Suppressor macrophage treated with lipopolysaccharide for 4 hours (primary cell): ENCODE measurements at places on chromosomes 7 and 10.

DNA sequence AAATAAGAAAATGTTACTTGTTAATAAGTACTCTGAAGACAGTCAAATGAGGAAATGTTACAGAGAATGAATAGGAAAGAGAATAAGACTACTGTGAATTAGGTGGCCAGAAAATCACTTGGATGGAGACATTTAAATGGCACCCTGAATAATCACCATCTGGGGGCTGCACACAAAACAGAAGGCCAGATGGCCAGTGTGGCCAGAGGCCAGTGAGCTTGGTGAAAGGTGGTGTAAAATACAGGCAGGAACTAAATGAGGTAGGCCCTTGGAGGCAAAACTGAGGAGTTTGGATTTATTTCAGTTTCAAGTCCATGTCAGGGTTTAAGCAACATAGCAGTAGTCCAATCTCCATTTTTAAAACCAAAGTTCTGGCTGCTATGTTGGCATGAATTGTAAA lies 126.7 kb downstream of the TSPAN12 start:
- no peak for DNase-seq

GRCh38 chr7:151110941-151111645 lies 24.8 kb downstream of the AGAP3 start:
- peak; percentile 83 for DNase-seq

- DNase-seq = peak; percentile 27
Observed at GRCh38 chr7:111104710-111105109, 13.8 kb downstream of the LRRN3 start.

DNA sequence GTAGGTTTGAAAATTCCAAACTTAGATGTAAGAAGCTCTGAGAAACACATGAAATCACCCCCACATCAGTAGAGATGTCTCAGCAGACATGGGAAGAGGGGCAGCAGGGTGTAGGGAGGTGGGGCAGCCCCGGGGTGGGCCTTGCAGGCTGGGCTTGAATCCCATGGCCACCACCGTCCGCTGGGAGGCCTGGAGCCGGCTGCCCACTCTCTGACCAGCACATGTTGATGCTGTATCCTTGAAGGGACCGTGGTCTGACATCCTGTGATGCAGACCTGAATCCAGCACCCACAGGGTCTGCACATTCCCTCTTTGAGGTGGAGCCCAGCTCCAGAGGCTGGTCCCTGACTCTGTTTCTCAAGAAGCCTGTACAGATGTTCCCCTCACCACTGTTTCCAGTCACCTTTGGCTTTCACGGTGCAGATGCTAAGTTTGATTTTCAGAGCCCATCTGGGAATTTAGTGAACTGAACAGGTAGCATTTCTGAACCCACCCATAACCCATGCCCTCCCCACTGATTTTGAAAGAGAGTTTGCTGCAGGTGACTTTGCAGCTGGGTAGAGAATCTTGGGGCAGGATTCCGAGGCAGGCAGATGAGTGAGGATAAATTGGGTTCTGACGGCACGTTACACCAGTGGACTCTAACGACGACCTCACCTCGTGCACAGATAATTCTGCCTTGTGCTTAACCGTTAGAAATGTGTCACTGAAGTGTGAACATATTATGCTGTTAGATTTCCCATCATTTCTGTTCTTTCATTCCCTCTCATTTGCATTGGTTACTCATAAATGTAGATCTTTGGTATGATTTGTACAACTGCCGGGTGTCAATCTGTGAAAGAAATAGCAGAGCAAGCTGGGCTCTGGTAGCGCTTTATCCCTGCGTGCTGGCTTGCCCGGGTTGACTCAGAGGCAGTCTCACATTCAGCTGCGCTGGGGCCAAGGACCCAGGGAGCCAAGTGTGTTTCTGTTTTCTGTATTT lies 45.7 kb downstream of the IKZF1 start:
- DNase-seq = peak; percentile 44

DNA sequence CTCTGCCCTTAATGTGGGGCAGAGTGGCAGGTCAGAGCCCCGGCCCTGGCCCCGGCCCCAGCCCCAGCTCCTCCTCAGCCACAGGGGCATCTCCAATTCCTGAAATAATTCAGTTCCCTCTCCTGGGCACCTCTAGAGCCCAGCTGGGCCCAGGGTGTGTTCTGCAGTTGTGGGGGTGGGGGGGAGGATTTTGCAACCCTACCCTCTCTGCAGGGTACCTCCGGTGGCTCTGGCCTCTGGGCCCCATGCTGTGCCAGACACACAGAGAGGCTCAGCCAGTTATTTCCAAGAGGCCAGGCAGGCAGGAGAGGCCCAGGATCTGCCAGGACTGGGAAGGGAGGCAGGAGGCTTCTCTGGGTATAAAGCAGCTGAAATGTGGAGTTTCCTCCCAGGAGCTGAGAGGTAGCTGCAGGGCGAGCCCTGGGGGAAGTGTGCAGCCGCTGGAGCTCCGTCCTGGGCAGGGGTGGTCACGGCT lies 47.9 kb downstream of the PWWP2B start:
- no peak for DNase-seq

DNA sequence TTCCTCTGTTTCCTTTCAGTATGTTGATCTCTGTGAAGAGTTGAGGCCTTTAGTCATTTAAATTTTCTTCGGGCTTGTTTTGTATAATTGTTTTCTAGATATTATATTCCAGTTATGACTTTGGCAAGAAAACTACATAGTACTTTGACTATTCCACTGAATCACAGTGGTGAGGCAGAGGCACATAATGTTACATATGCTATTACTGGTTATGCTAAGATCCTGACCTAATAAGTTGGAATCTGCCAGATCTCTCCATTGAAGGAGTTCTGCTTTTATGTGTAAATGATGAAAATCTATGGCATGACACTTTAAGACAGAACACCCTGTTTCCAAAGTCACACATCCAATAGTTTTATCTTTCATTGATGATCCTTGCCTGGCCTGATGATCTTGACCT lies 83.7 kb downstream of the CYP2C19 start:
- DNase-seq = no peak

- DNase-seq = no peak
Observed at GRCh38 chr7:18755793-18756192, 260.2 kb downstream of the HDAC9 start.

- no peak for DNase-seq
Observed at GRCh38 chr7:157702311-157703023, 365.7 kb downstream of the DNAJB6 start.

GRCh38 chr10:97903128-97904017 lies 53.7 kb downstream of the GOLGA7B start:
- DNase-seq = no peak

DNA sequence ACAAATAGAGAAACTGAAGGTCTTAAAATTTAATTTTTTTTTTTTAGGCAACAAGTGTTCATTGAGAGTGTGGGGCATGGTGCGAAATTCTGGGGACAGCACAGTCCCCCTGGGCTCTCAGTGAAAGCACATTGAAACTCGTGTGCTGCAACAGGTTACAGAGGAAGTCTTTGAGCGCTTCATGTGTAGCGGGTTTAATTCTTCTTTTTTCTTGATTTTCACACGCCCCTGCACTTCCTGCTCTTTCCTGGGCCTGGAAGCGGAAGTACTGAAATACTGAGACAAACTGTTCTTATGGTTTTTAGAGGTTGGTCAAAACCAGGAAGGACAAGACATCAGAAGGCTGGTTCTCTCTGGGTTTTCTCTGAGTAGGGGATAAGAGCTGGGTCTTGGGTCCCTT lies 203.5 kb downstream of the PTEN start:
- DNase-seq = peak; percentile 88

GRCh38 chr7:75809396-75809795 lies 4.2 kb downstream of the CCL24 start:
- DNase-seq = no peak

GRCh38 chr10:105017116-105017515 lies 376.0 kb downstream of the SORCS3 start:
- no peak for DNase-seq

DNA sequence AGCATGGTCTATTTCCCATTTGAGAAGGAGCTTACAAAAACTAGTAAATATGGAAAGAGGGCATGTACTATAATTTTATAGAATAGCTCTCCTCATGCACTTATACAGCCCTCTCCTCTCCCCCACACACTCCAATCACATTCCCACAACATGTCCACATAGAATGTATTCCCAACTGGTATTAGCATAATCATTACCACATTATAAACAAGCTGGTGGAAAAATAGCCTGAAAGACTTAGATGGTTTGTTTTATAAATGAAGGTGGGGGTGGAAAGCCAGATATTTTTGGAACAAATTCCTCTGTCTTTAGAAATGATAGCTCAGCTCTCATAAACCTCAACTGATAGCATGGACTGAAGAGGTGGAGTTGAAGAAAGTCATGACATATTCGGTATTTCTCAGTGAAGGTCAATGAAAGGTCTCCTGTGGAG lies 410.1 kb downstream of the SUGCT start:
- no peak for DNase-seq

- no peak for DNase-seq
Observed at GRCh38 chr10:70163448-70163847, 6.9 kb downstream of the SAR1A start.

DNA sequence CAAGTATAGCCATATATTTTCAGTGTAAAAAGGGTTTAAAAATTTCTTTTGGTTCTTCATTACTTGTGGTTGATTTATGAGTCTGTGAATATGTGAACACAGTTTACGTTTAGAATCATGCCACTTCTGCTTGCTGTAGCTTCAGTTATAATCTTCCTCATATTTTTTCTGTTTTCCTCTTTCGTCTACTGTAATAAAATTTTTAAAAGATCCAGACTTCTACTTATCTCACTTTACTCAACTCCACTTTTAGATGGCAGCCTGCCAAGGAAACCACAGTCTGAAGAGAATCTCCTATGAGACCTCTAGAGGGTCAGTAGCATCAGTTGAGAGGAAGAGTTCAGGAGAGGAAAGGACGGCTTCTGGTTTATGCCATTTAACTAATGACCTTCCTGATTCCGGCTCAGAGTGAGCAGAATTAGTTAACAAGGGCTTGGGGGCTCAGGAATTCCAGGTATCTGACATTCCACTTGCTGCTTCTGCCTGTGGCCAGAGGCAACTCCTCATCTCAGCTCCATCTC lies 21.4 kb downstream of the CREB5 start:
- DNase-seq = peak; percentile 21

DNA sequence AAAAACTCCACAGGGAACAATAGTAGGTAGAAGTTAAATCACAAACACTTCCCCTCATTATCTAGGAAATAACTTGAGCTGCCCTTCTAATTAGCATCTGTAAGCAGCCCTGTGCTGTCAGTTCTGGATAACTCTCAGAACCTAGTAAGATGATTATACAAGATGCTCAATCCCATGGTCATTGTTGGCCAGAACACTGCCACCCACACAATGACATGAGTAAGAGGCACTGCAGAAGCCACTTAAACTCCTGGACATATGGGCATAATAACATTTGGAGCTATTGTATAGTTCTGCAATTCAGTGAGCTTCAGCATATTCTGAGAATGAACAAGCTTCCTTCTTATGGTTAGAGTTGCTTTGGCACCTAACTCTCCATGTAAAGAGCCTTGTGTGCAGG lies 153.8 kb downstream of the PLPP4 start:
- peak; percentile 46 for DNase-seq

DNA sequence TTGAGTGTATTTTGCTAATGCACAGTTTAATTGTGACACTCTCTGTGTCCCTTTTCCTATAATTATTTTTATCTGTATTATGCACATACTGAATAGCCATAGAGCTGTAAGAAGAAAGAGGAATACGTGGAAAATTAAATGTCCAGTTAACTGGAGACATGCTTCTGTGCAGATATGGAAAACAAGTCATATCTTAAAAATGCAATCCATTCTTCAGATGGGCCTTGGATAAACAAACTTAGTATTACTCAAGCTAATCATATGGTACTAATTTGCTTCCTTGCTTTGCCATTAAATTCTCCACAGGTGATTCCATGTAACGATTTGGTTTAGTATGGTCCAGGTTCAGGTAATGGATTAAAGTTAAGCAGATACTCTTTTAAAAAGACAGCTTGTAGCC lies 201.2 kb upstream of the CELF2 start:
- DNase-seq = no peak

GRCh38 chr10:124340033-124340760 lies 78.5 kb downstream of the OAT start:
- no peak for DNase-seq

GRCh38 chr10:69901628-69902505 lies 100.2 kb downstream of the COL13A1 start:
- peak; percentile 52 for DNase-seq

DNA sequence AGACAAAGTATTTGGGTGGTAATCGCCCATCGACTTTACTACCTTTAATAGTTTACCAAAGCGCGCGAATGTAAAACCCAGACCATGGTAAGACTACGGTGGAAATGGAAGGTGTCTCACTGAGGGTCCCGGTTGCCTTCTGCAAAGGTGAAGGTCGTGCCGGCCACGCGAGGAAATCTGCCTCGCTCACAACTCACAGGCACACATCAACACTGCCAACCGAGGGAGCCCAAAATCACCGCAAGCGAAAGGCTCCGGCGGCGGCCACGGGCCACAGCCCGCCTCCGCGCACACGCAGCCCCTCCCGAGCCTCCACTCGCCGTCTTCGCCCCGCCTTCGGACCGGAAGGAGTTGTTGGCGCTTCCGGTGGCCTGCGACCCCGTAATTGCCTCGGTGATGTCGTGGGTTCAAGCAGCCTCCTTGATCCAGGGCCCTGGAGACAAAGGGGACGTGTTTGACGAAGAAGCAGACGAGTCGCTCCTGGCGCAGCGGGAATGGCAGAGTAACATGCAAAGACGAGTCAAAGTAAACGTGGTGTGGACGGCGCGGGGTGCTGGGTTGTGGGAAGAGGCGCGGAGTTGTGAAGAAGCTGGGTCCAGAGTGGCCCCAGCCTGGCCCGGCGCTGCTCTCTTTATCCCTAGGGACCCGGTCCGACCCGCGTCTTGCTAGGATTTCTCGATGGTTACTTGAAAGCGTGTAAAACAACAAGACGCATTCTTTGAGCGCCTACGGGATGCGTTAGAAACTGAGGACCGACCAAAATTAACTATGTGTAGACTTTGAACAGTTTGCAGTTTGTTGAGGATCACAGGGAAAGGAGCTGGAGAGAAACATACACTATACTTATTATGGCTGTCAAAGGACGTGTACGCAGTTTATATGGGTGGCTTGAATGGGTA lies at the start of gene YAE1:
Gene YAE1, plus strand, starts transcription at position 382 of the 899 bp plus-strand sequence. Its CDS starts 15 bp downstream, at position 397.
- DNase-seq = peak; percentile 79

DNA sequence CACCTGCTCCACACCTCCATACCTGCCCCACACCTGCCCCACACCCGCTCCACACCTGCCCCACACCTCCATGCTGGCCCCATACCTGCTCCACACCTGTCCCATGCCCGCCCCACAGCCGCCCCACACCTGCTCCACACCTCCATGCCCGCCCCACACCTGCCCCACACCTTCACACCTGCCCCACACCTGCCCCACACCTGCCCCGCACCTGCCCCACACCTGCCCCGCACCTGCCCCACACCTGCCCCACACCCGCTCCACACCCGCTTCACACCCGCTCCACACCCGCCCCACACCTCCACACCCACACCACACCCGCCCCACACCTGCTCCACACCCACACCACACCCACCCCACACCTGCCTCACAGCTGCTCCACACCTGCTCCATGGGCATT lies 53.0 kb downstream of the PARP12 start:
- no peak for DNase-seq

GRCh38 chr7:146414937-146415336 lies 298.3 kb downstream of the CNTNAP2 start:
- no peak for DNase-seq

DNA sequence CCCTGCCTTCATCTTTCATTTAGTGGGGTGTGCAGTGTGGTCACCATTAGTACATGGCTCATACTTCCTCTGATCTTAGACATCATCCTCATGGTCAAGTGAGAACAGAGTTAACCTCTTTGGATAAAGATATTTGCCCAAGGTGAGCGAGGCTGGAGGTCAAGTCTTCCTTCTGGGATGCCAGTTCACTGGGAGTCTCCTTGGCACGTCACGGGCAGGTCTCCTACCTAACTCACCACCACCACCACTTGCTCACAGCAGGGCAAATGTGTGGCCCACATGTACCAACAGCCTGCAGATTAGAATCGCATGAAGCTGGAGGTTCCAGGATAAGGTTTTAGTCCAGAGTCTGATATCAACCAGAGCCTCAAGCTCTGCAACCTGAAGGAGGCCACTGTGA lies 164.6 kb downstream of the USP6NL start:
- no peak for DNase-seq
